ENCODE measurements at places on chromosomes 2 and 18. TPM values are rescaled to one million over a fixed set of nuclear protein-coding genes. Genes with fewer than 3 reads are reported as not detected.

The ALK gene
- not detected for total RNA-seq

The MC5R gene
- total RNA-seq, result not detected

The AFTPH gene
- total RNA-seq, result 23.9 TPM

The ASB18 gene
- not detected for total RNA-seq

The TTC39C gene
- 13.6 TPM for total RNA-seq

All from A549 treated with ZK216348 at 1 μM for 4 hours (cell line).